ENCODE measurements at places on chromosomes 13 and 19.

GRCh38 chr13:38566519-38566918 lies 120.4 kb upstream of the FREM2 start:
- no peak for DNase-seq

- no peak for DNase-seq
These were observed 29.7 kb downstream of the MIPEP start for GRCh38 chr13:23859455-23859854.

DNA sequence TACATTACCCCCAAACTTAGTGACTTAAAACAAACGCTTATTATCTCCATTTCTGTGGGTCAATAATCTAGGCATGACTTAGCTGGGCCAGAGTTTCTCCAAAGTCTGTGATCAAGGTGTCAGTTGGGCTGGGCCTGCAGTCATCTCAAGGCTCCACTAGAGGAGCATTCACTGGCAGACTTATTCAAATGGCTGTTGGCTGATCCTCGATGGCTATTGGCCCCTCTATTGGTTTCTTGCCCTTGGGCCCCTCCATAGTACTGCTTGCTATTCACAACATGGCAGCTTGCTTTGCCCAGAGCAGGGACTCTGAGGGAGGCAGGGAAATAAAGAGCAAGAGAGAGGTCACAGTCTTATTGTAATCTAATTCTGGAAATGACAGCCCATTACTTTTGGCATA lies 57.6 kb downstream of the RCBTB2 start:
- DNase-seq = no peak

- peak; percentile 99 for DNase-seq
These were observed 6.4 kb downstream of the AXL start for GRCh38 chr19:41225238-41226052.

GRCh38 chr19:47663435-47663910 lies 49.7 kb upstream of the EHD2 start:
- DNase-seq = peak; percentile 97
